ENCODE measurements at places on chromosomes 7 and 10. TPM values are rescaled to one million over a fixed set of nuclear protein-coding genes. Genes with fewer than 3 reads are reported as not detected.

KCND2 gene
- 0.34 TPM for total RNA-seq

TAS2R3 gene
- 0.34 TPM for total RNA-seq

MRPS33 gene
- total RNA-seq = 42.9 TPM

PLPP4 gene
- total RNA-seq = 0.46 TPM

SEMA3E gene
- 0.98 TPM for total RNA-seq

EPO gene
- total RNA-seq = not detected

OPN1SW gene
- total RNA-seq = 2.1 TPM

ASB10 gene
- not detected for total RNA-seq

ICA1 gene
- 0.13 TPM for total RNA-seq

CCDC7 gene
- total RNA-seq = 8.7 TPM

FAM237B gene
- not detected for total RNA-seq

NSUN5 gene
- 50.5 TPM for total RNA-seq

HABP2 gene
- total RNA-seq = not detected

CDH23 gene
- total RNA-seq = 0.06 TPM

MAGI2 gene
- 3.6 TPM for total RNA-seq

PPP1R3C gene
- 101 TPM for total RNA-seq

MYOZ1 gene
- not detected for total RNA-seq

UCN3 gene
- not detected for total RNA-seq

CEP55 gene
- 102 TPM for total RNA-seq

FAM25C gene
- not detected for total RNA-seq

LEP gene
- total RNA-seq = not detected

HOGA1 gene
- total RNA-seq = 0.51 TPM

TCERG1L gene
- total RNA-seq = not detected

C10orf143 gene
- total RNA-seq = 0.96 TPM

SORBS1 gene
- total RNA-seq = 3.7 TPM

CFAP46 gene
- not detected for total RNA-seq

SOSTDC1 gene
- not detected for total RNA-seq

WNT8B gene
- total RNA-seq = not detected
